Activated CD4-positive, alpha-beta T cell treated with anti-CD3 and anti-CD28 coated beads for 48 hours (primary cell): ENCODE measurements at places on chromosomes 2 and 18.

GRCh38 chr2:112949456-112949855 lies 28.4 kb upstream of the IL36G start:
- no peak for DNase-seq

GRCh38 chr2:45458909-45459563 lies 152.0 kb downstream of the SRBD1 start:
- no peak for DNase-seq

GRCh38 chr2:145197944-145198343 lies 678.0 kb upstream of the ZEB2 start:
- no peak for DNase-seq

DNA sequence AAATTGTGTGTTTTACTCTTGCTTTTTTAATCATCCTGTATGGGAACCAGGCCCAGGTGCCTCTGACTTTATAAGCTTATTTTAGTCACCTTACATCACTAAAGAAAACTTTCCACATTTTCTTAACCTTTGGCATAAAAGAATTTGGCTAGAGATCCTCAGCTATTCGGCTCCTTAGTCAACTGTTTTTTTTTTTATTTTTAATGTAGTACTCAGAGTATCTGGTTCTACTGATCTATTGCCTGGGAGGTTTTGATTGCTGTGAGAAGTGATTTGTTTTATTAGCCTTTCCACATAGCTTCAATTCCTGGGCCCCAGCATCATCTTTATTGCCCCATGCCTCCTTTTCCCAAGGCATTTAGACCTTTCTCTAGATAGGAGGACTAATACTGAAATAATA lies 121.0 kb downstream of the MYO1B start:
- no peak for DNase-seq

GRCh38 chr2:68429311-68429826 lies 37.7 kb downstream of the FBXO48 start:
- no peak for DNase-seq

- DNase-seq: no peak
Observed at GRCh38 chr2:73110168-73111072, 2.3 kb downstream of the RAB11FIP5 start.

DNA sequence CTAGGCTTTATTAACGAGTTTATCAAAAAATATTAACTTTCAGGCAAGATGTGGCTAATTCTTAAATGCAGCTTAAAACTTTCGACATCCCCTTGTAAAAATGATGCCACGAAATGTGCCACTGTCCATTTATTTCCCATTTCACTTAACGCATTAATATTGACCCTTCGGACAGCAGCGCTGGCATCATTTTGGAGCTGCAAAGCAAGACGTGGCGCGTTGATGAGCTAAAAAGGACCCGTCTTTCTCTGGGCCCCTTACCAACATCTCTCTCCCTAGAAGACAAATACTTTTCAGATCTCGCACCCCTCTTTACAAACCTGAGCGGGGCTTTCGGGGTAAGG lies 367.9 kb downstream of the MTX2 start:
- no peak for DNase-seq

- DNase-seq: no peak
Observed at GRCh38 chr2:150141226-150142001, 346.1 kb downstream of the RND3 start.

GRCh38 chr2:217162533-217162932 lies 302.7 kb upstream of the TNP1 start:
- peak; percentile 61 for DNase-seq

GRCh38 chr2:81077396-81077795 lies 772.8 kb upstream of the LRRTM1 start:
- no peak for DNase-seq

- no peak for DNase-seq
Observed at GRCh38 chr18:48679236-48679635, 140.4 kb downstream of the CTIF start.

GRCh38 chr2:105100046-105100840 lies 62.4 kb downstream of the MRPS9 start:
- DNase-seq: no peak

- DNase-seq: no peak
Observed at GRCh38 chr2:27931361-27931950, 40.9 kb downstream of the BABAM2 start.

DNA sequence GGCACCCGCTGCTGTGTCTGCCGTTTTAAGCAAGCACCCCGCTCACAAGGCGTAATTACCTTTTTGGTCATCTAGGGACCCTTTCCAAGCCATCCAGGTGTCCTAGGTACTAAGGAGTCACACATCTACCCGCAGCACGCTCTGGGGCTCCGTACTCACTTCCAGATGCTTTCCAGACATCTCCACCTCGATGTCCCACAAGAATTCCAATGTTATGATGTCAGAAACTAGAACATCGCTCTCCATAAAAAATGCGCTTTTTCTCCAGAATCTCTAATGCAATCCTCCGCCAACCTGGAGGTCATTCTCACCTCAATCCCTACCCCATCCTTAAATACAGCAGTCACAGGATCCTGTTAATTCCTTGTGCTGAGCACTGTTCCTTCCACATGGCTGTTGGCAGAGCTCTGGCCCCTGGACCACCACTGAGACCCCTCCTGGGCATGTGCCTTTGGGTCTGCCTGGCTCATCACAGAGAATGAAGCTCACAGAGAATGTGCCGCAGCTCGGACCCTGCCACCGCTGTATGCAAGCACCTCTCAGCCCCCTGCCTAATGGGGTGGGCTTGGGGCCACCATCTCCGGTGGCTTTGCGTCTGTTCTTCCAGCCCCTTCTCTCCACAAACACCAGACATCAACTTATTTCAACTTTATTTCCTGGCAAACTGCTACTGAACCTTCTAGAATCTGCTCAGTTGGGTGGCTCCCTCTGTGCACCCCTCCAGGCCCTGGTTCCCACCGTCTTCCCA lies 4.6 kb upstream of the PXDN start:
- no peak for DNase-seq

DNA sequence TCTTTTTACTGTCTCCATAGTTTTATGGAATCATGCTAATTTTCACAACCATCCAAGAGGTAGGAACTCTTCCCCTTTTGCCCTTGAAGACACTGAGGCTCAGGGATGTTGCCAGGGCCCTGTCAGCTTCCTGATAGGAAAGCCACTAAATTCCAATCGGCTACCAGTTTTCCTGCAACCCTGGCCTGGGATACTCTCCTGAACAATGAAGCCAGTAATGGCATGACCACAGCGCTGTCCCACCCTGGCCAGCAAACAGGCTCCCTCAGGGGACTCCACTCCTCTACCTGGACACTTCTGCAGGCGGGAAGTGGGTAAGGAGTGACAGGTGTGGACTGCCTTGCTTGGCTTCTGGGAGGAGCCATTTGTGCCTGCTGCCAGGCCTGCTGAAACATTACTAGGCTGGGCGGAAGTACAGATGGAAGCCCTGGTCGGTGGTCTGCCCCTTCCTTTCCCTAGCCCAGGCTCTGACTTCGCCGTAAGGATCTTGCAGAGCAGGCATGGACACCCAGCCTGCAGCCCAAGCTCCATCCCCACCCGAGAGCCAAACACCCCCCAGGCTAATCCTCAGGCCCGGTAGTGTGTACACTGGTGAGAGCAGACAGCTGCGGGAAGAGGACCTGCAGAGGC lies 78.8 kb upstream of the SMAD2 start:
- no peak for DNase-seq

GRCh38 chr2:150859877-150860276 lies 372.4 kb upstream of the RND3 start:
- DNase-seq: no peak

DNA sequence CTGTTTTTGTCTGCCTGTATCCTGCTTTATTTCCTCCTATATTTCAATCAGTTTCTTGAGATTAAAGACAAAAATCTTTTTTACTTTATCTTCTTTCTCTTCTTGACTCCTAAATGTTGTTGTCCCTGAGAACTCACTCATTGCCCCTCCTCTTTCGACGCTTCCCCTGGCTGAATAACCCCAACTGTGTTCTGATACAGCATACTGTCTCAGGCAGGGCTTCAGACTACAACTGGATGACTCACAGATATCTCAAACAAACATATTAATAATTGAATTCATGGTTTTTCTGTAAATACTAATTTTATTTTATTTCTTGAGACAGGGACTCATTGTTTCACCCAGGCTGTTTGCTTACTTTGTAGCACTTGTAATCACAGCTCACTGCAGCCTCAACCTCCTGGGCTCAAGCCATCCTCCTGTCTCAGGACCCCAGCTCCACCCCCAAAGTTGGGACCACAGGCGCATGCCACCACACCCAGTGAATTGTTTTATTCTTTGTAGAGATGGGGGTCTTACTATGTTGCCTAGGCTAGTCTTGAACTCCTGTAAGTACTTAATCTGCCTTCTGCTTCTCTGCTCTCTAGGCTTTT lies 9.4 kb downstream of the ITGAV start:
- DNase-seq: no peak

GRCh38 chr2:32940316-32940997 lies 6.3 kb upstream of the LTBP1 start:
- no peak for DNase-seq

DNA sequence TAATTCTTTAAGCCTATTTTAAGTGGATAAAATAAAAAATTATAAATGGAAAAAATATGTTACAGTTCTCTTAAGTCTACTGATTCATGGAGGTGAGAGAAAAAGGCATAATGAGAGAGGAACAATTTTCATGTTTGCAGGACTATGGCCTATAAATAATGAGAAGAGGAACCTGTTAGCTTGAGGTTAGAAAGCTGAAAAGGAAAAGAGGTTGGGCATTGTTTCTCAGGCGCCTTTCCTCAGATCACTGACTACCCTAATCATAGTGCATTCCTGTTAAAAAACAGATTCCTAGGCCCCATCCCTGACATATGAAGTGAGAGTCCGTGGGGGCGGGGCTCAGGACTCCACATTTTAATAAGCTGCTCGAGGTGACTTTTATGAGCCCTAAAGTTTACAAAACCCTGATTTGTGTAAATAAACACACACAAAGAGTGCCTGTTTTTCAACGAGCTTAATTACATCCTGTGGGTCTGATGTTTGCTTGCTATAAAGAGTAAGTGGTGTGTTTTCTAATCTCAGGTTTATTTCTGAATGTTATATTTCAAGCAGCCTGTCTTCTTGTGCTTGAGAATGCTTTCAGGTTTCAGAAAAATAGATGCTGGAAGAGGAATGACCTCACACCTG lies 335.5 kb downstream of the CLIP4 start:
- DNase-seq: no peak

DNA sequence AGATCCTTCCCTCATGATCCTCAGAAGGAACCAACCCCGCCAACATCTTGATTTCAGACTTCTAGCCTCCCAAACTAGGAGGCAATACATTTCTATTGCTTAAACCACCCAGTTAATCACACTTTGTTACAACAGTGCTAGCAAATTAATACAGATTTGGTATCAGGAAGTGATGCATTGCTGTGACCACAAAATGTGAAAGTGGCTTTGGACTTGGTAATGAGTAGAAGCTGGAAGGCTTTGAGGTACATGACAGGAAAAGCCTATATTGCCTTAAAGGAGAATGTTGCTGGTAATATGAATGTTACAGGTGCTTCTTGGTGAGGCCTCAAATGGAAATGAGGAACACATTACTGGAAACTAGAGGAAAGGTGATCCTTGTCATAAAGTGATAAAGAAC lies 260.3 kb downstream of the SATB2 start:
- DNase-seq: no peak

DNA sequence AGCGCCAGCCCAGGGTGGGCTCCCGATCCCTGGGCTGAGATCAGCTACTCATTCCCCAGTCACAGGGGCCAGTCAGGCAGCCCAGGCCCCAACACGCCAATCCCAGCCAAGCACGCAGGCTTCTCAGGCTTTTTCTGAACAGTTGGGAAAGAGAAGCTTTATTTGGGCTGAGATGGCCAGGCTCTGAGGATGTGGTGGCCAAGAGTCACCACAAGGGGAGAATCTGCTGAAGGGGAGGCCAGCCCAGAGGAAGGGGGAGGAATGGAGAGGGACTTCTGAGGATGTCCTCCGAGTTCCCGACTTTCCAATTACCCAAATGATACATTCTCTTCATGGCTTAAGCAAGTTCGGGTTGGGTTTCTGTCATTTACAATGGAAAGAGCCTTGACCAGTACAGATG lies 2.8 kb upstream of the DIPK1C start:
- no peak for DNase-seq

DNA sequence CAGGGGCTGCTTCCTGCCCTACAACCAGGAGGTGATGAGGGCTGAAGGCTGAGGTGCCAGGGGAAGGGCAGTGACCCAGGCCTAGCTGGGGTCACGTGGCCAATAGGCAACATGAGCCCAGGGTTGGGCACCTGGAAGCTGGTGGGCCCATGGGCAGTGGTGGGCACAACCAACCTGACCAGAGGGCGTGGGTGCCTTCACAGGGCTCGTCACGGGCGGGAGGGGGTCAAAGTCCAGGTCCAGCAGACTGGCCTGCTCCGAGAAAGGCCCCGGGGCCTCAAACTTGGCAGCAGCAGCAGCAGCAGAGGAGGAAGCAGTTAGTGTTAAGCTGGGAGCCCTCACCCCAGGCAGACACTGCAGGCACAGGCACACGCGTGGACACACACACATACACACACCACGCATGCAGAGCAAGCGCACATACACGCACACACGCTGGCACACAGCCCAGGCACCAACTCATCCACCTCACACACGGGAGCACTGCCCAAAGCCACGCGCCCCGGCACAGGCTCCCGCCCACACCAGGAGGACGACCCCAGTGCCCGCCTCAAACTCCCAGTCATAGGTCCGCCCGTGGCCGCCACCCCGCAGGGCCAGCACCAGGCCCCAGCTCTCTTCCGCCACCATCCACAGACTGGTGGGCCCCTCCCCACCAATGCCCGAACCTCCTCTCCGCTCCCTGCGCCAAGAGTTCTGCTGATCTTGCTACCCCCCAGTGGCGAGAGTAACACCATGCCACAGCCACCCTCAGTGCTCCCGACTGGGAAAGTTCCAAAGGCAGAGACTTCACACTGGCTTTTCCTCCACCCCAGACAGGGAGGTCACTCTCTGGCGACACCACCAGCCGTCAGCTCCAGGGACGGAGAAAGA lies 53.0 kb downstream of the BIN1 start:
- DNase-seq: no peak

DNA sequence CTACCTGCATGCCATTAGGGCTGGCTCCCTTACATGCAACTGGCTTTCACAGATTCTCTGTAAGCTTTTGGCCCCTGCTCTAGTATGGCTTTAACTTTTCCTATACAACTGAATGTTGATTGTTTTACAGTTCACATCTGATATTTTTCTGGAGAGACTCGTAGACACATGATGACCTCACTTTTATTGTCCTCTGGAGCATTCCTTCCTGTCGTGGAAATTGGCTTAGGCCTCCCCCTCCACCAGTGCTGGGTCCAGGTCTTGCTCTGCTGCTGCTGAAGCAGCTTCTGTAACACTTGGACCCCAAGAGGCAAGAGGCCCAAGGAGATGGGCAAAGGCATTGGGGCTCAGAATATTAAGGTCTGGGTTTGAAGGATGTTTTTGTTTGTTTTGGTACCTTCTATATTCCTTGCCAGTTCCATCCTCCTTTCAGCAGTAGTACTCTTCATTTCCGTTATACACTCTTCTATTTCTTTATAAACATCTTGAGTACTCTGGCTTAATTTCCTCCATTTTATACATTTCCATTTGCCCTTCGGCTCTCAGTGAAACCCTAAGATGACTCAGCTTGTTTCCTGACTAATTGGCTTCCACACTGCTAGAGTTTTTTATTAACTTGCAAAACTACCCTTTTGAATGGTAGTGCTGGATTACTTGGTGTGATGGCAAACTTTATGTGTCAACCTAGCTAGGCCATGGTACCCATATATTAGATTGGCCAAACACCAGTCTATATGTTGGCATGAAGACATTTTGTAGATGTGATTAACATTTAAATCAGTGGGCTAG lies 219.8 kb downstream of the CDCA7 start:
- DNase-seq: no peak
